BE2C (cell line): ENCODE measurements at places on chromosomes 5 and 9.

- no peak for DNase-seq
These were observed 10.0 kb downstream of the SPARC start for GRCh38 chr5:151676719-151677118.

GRCh38 chr9:76684213-76684612, 80.0 kb upstream of the PCA3 start:
- no peak for DNase-seq

GRCh38 chr5:157744051-157745011, 819 bp downstream of the LSM11 start:
- DNase-seq, result peak; percentile 33

DNA sequence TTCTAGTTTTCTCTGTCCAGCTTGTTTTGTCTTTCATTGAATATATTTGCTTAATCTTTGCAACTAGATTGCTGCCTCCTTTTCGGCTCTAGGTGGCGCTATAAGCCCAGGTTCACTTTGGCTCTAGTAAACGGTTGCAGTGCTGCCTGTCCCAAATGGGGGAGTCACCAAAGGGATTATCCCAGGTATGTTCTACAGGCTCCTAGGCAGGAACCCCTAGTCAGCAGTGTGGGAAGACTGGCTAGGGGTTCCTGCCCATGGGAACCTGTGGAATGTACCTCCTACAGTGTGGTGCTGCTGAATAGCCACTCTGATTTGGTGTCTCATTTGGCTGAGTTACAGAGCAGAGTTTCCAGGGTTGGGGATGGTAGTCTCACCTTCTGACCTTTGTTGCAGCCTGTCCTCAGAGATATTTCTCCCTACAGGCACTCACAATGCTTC, 85.2 kb downstream of the ARSB start:
- peak; percentile 65 for DNase-seq

DNA sequence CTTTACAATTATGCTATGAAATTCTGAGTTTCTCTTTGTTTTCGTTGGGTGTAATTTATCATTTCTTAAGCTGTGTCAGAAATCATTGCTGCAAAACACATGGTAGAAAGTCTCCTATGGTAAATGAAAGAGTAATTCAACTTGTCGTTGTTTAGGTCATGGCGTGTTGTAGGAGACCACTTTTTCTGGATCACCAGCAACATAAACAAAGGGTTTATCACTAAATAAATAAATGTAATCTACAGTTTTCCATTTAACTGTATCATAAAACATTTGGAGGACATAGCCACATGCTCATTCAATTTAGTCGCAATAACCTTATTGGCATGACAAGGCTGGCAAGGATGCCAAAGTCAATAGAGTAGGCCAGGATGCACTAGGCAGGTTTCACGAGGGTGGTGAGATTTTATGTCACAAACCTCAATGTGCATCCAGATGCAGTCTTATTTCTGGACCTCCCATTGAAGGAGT, 154.4 kb upstream of the ERCC6L2 start:
- no peak for DNase-seq

GRCh38 chr9:126463426-126463825, 136.8 kb downstream of the MVB12B start:
- no peak for DNase-seq

GRCh38 chr5:44389090-44389822, at the start of gene FGF10:
Gene FGF10, minus strand, starts transcription at chr5:44389420. Its CDS starts 738 bp downstream, at chr5:44388682.
- peak; percentile 25 for DNase-seq

DNA sequence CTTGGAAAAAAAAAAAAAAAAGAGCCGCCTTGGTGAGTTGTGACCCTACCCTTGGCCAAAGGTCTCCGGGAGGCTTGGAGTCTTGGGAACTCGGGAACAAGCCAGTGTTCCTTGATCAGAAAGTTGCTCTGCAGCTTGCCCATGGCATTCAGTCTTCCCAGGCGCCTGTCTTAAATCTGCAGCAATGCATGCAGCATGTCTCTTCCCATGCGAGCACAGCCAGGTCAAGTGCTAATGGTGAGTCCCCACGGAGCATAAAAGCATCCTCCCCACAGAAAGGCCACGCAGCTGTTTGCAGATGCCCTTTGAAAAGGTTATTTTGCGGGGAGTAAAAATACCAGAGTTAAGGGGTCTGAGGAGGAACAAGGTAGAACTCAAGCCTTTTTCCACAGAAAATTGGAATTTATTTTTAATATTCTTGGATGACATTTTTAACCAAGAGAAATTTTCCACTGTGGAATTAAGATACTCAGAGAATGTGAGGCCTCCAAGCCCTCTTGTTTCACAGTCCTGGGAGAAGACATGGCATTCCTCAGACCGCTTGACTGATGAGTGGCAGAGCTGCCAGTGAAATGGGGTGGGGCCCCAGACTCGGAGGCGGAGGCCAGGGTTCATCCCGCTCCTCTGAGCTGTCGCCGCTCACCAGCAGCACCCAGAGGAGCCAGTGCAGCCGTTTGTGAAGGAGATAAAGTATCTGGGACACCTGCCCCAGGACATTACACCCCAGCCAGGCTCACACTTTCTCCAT, 81.6 kb downstream of the CYFIP2 start:
- DNase-seq, result no peak

- DNase-seq, result no peak
These were observed 106.5 kb upstream of the CCDC112 start for GRCh38 chr5:115402822-115403577.

DNA sequence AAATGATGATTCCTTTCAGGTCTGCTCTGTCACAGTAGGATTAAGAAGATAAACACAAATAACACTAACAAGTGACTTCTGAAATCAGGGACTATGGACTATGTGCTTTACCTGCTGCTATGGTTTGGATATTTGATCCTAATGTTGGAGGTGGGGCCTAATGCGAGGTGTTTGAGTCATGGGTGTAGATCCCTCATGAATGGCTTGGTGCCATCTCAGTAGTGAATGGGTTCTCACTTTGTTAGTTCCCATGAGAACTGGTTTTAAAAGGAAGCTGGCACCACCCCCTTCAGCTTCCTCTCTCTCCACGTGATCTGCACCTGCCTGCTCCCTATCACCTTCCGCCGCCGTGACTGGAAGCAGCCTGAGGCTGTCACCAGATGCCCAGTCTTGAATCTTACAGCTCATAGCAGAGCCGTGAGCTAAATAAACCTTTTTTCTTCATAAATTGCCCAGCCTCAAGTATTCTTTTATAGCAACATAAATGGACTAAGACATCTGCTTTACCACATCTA, 3.3 kb downstream of the PPIC start:
- DNase-seq, result no peak

DNA sequence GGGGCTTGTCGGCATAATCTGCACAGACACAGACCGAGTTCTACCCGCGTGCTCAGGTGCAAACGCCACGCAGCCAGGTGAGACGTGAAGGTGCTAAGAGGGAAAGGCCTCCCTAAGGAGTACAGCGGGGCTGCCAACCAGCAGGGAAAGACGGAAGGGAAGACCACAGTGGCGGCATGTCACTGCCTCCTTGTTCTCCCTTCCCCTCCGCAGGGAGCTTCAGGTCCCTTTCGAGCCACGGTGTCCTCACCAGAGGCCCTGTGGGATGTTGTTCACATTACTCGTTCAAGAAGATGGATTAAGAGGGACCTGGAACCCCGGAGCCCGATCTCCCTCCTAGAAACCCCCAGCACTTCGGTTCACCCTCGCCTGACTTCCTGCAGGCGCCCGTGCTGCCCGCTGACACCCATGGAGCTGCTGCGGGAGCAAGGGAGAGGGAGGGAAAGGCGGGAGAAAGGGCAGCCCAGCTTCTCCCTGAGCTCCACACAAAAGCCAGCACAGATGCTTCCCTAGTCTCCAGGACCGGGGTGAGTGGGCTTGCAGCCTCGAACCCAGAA, 686 bp downstream of the BRD9 start:
- no peak for DNase-seq

- DNase-seq, result peak; percentile 87
These were observed 37.0 kb downstream of the ALG2 start for GRCh38 chr9:99184475-99185347.

GRCh38 chr5:77437194-77437593, 54.9 kb downstream of the WDR41 start:
- peak; percentile 25 for DNase-seq

DNA sequence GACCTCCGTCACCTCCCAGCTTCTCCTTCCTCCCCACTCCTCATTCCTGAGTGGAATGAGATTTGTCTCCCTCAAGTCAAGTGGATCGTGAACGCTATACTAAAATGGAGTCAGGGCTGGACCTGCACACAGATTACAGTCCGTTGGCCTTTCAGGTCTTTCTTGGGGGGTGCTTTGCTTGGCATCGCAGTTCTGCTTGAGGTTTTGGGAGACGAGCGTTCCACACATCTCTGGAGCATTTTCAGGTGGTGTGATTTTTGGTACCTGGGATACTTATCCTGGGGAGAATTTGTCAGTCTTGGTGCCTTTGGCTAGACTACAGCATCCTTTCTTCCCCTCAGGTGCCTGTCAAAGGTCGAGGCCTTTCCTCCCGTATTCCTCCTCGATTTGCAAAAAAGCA, 23.8 kb upstream of the POMT1 start:
- DNase-seq, result no peak

GRCh38 chr5:134825212-134825611, 20.6 kb upstream of the C5orf24 start:
- DNase-seq, result no peak

GRCh38 chr5:132500931-132501628, 10.5 kb upstream of the IRF1 start:
- DNase-seq, result peak; percentile 75

DNA sequence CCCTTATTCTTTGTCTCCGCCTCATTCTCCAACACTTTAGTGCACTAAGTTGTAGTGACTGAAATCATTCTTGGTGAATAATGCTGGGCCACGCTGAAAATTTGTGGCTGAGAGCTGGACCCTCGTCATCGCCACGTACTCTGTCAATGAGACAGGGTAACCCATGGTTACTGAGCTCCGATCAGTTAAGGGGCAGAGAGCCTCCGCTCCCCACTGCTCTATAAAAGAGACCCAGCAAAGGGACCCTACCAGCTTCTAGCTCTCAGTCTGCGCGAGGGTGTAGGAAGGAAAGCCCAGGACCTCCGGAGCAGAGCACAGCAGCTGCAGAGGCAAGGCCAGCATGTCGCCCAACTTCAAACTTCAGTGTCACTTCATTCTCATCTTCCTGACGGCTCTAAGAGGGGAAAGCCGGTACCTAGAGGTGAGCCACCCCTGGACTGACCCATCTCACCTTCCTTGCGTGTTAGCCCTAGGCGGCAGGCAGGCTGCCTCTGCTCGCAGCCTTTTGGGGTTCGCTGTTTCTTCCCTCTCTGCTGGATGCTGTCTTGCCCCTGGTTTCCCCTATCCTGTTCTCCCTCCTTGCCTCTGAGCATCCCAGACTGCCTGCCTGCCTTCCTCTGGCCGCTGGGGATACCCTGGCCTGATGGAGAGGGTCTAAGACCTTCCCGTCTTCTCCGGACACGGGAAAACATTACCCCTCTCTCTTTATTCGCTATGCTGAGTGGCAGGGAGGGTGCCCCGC, at the start of gene CRHBP:
Gene CRHBP, plus strand, starts transcription at position 251 of the 742 bp plus-strand sequence. Its CDS starts 90 bp downstream, at position 341.
- no peak for DNase-seq

DNA sequence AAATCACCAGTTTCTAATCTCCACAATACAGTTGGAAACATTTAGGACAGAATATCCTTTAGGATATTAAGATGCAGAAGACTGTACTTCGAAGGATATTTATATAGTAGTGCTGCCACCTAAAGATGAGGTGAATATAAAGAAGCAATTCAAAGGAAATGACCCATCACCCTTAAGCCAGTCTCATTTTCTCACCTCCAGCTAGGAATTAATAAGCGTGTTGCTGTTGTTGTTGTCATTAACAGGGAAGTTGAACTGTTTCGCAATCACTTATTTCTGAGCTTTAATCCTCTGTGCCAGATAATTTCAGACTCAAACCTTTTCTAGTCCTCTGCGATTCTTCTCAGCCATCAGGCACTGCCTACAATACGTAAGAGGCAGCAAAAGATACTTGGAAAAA, 7.8 kb upstream of the PURA start:
- DNase-seq, result no peak

DNA sequence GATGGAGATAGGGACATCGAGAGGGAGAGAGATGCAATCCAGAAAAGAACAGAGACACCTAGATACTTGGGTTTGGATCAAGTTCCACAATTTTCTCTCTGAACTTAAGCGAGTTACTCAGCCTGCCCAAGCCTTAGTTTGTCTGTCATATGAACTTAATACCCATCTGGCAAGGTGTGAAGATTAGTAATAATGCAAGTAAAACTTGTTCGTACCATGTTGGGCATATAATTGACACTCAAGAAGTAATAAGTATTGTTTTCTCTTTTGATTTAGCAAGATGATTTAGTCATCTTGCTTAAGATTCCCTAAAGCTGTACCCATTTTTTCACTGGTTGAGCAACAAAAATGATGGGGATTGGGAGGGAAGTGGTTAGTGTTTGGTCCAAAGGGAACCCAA, 7.5 kb downstream of the RABGAP1 start:
- DNase-seq, result no peak

DNA sequence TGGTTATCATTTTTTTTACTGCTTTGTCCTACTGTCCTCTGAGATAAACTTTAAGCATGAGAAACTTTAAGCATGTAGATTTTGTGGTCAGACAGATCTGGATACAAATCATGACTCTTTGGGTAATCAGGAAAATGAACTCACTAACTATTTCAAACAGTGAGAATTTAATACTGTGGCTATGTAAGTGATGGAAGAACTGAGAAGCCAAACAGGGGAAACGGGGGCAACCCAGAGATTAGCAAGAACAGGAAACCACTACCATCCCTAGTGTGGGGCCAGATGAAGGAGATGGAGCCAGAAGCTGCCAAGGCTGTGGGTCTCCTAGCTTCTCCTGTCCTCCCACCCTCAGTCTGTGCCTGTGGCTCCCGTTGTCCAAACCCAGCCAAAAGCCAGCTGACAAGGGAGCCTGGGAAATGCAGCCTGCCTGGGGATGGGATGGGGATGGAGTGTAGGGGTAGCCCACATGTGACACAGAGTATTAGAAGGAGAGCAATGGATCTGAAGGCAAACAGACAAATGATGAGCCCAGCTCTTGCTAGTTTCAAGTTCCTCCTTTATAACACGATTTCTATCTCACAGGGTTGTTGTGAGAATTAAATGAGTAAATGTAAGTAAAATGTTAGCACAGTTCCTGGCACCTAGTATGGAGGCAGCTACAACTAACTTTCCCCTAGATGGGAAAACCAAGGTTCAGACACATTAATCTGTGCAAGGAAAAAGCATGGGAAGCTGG, 27.7 kb upstream of the CDC23 start:
- no peak for DNase-seq

GRCh38 chr9:95729046-95729445, 146.4 kb upstream of the ERCC6L2 start:
- no peak for DNase-seq

- no peak for DNase-seq
These were observed 24.7 kb upstream of the TJP2 start for GRCh38 chr9:69149321-69149807.

GRCh38 chr5:111215971-111216370, 8.2 kb upstream of the CAMK4 start:
- DNase-seq, result no peak
